Stimulated activated CD8-positive, alpha-beta memory T cell treated with anti-CD3 and anti-CD28 coated beads, Interleukin-15, amount 100 ng/mL, for 4 hours (primary cell): ENCODE measurements at places on chromosomes 11 and 22.

- DNase-seq, result no peak
Observed at GRCh38 chr11:40286137-40286536, 1173.3 kb downstream of the LRRC4C start.

DNA sequence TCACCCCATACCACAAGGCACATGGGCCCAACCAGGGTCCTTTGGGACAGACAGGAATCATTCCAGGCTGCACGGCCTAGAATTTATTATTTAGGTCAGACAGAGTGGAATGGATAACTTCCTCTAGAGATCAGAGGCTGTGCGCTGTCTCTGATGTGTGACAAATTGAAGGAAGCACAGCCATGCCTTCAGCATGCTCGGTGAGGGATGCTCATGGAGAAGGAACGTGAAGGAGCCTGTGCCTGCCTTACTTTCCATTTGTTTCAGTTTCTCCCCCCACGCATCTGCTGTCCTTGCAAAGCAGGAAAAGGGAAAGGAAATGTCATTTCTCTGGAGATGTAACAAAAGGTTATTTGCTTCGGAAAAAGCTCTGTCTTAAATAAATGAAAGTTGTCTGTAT is 644.1 kb downstream of the OPCML start:
- DNase-seq, result no peak

DNA sequence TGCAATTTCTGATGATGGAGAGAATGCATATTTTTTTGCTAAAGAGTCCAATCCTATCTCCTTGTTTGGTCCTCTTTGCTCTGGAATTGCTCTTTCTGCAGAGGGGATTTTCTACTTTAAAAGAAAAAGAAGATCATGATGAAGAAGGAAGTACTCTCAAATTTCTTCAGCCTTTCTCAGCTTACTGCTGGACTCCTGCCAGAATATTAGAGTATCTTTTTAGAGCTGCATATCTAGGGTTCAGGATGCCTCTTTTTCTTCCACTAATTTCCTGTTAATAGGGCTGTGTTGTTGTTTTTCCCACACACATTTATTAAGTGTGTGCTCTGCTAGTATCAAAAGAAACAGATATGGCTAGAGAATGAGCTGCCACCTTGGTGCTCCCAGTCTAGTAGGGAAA is 18.2 kb downstream of the UBASH3B start:
- no peak for DNase-seq

- no peak for DNase-seq
Observed at GRCh38 chr11:75557666-75558494, 4.2 kb upstream of the SERPINH1 start.

DNA sequence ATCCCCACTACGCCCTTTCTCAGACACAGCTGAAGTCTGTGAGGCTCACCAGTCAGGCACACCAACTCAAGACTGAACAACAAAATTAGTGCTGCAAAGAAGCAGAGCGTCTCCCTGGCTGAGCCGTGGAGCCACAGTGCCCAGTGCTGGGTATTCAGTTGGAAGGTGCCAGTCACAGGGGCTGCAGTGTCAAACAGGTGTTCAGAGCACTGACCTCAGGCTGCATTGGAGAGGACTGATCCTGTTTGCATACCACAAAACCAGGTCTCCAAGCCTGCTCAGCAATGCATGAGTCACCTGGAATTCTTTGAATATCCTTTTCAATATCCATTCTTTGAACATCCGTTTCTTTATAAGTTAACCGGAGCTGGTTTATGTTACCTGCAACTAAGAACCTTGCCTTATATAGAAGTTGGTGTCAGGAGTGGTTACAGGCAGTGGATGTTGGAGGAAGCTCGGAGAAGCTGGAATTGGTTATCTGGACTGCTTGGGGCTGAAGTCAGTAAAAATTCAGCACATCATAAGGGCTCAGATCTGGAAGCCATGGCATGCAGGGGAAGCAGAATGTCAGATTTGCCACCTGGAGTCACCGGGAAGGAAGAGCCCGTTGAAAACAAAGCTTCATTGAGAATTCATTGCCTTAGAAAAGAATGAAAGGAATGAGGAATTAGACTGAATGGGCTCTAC is 30.3 kb downstream of the PDGFB start:
- DNase-seq, result no peak

GRCh38 chr11:65440831-65441499 is 18.4 kb downstream of the NEAT1 start:
- DNase-seq, result no peak
